ENCODE measurements at places on chromosomes 7 and 10.

DNA sequence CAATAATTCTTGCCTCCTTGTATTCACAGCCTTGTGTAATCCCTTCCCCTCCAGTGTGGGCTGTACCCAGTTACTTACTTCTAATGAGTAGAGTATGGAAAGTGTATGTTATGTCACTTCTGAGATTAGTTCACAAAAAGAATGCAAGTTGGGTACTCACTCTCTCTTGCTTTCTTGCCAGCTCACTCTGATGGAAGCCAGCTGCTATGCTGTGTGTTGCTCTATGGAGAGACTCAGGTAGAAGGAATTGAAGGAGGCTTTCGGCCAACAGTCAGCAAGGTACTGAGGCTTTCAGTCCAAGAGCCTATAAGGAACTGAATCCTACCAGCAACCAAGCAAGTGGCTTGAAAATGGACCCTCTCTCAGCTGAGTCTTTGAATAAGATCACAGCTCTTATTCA is 9.7 kb upstream of the BICC1 start:
- DNase-seq = no peak

DNA sequence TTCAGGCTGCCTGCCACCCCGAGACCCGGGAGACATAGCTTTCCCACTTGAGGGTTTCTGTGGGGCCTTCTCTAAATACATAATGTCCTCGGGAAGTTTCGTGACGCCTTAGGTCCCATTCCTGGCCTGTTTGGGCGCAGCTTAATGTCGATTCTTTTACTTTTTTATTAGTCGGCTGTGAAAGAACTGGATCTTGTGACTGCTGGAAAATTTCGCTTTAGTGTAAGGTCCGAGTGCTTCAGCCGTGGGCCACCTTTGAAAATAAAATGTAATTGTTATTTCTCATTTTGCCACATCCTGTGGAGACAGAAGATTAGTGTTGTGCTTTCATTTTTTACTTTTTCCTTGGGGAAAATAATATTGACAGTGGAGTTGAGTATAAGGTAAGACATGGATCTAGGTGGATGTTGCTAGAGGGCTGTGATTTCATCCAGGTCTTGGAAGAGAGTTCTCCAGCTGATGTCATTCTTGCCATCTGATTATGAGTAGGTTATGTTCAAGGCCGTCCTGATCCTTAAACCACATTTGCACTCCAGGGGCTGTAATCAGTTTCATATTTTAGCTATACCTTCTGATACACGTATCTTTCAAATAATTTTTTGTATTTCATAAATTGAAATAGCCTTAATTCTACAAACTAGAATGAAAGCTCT is 830 bp downstream of the RAB18 start:
- no peak for DNase-seq

DNA sequence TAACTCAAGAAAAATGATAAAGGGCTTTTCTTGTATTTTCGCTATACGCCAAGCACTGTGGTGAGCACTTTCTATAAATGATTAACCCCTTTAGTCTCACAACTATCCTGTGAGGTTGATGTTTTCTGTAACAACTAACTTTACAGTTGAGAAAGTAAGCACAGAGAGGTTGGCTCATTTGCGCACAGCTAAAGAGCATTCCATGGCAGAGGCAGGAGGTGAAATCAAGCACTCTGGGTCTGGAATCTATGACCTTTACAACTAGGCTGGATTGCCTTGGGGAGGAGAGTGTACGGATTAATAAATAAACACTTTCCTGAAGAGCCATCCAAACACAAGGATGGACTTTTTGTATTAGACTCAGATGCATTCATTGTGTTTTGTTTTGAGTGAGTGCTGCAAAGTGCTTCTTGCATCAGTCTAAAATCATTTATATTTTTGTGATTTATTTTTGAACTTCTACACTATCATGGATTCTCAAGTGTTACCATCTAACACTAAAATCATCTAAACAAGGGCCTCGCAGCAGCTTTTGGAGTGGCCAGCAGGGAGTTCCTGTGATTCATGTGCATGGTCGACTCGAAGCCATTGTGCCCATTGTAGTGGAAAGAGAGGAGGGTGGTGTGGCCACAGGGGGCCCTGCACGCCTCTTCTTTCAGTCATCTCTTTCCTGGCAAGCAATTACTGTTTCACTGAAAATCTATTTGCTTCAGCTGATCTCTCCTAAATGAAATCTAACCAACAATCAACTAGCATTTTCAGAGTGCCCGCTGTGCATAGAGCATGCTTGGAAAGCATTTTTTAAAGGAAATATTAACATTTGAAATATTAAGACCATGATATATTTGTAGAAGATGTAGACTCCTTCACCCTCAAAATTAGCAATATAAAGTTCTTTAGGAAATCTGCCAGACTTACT is 633.4 kb upstream of the COBL start:
- no peak for DNase-seq

DNA sequence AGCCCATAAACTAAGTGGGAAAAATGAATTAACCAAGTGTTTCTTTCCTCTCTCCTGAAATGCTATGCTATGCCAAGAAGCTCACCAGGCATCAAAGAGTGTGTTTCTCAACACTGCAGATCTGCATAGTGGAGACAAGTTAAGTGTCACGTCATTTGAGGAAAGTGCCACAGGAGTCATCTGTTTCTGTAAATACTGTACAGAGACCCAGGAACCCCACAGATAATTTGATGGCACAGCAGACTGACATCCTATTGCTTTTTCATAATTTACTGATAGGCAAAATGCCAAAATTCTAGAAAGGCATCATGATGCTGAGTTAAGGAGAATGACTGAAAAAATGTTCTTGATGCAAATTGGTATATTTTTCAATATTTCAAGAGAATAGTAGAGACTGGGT is 124.3 kb downstream of the NRCAM start:
- DNase-seq = no peak

- peak; percentile 28 for DNase-seq
Measured at GRCh38 chr10:93680412-93681047, 21.9 kb downstream of the FRA10AC1 start.

DNA sequence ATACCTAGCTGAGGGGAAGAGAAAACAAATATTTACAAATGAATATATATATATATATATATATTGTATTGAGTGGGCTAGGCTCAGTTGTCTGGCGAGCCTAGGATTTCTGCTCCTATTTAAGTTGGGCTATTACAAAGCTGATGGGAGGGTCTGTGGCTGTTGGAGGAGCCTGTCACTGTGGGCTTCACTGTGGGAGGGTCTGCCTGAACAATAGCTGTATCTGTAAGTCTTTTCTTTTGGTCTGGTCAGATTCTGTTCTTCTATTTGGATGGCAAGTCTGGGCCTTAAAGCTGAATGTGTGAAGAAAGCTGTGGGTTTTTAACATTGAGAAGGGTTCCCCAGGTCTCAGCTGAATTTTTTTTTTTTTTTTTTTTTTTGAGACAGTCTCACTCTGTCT is 220.6 kb upstream of the LYZL1 start:
- DNase-seq = no peak

DNA sequence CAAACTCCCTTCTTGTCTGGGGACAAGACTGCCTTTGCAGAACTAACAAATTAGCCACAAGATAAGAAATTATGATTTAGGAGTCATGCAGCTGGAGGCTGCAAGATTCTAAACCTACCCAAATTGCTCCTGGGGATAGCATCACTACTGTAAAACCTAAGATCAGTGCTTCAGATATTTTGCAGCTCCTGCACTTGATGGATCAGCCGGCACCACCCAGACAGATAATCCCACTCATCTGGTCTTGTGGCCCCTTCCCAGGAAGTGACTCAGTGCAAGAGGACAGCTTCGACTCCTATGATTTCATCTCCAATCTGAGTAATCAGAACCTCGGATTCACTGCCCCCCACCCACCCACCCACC is 181.9 kb downstream of the AKR1D1 start:
- DNase-seq = no peak

GRCh38 chr7:142272841-142273240 is 15.0 kb upstream of the PRSS58 start:
- no peak for DNase-seq

DNA sequence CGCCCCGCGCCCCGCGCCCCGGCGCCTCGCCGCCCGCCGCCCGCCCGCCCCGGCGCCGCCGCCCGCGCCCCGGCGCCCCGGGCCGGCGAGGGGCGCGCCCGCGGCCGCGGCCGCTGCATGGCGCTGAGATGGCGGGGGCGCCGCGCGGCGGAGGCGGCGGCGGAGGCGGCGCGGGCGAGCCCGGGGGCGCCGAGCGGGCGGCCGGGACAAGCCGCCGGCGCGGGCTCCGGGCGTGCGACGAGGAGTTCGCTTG is 174 bp downstream of the ADCY1 start:
- no peak for DNase-seq

GRCh38 chr10:119651514-119652360 is 557 bp downstream of the BAG3 start:
- no peak for DNase-seq

GRCh38 chr7:1914321-1914720 is 244.2 kb downstream of the ELFN1 start:
- DNase-seq = no peak

DNA sequence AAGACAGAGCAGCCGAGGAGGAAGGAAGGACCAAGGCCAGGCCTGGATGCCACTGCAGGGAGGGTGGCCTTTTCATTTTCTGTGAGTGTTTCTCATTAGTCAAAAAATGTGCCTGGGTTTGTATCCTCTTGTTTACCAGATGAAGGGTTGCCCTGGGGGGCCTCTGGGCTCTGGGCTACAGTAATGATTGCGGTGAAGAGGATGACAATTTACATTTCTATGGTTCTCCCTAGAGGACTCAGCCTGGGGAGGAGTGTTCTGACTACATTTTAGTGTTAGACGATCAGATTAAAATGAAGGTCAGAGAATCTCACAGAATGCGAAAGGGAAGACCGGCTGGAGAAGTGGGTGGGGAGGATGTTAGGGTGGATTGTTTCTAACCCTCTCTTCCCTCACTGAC is 108.0 kb upstream of the KMT2C start:
- no peak for DNase-seq

DNA sequence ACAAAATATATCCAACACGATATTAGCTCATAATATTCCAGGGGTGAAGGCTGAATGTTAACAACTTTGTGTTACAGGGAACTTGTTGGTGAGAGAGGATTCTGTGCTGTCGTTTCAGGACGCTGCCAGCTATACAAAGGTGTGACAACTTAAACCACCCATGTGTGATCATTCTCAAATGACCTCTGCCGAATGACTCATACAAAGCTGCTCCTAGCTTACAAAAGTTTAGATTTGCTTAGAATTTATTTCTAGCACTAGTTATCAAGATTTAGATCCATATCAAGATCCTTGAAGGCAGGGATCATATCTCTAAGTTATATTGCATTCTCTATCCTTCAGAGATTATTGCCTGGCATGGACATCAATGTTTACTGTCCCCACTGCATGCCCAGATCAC is 65.3 kb downstream of the COBL start:
- no peak for DNase-seq

GRCh38 chr10:70234668-70235447 is 1.6 kb upstream of the PPA1 start:
- DNase-seq = no peak

DNA sequence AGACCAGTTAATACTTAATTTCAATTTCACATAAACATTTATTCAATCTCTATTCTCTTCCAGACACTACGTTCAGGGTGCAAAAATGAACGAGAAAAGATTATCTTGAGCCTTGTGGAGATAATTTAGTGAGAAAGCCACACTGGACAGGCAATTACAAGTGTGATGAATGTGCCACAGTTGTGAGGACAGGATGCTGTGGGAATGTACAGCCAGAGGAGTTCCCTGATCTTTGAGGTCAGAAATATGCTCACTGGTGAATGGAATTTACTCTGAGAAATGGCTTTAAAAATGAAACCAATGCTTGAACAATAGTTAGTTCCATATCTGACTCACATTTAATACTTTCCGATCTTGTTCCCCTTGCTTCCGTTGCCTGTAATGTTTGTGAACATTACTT is 864.8 kb downstream of the GATA3 start:
- no peak for DNase-seq

- no peak for DNase-seq
Measured at GRCh38 chr7:127782654-127783559, 130.9 kb downstream of the SND1 start.

DNA sequence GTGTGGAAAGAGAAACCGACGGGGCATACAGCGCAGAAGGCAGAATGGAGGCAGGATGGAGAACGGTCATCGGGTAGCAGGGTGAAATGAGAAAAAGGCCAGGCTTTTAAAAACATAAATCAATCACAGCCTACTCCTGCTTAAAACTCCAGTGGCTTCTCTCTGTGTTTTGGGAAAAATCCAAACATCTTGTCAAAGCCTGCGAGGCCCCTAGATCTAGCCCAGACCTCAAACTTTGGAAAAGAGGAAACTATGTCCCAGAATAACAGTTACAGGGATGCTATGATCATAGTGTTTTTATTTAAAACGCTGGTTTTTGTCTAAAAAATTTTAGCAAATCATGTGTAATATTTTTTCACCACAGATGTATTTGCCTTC is 41.1 kb downstream of the PPP1R3C start:
- DNase-seq = no peak

GRCh38 chr10:109633846-109634245 is 289.5 kb downstream of the XPNPEP1 start:
- no peak for DNase-seq

DNA sequence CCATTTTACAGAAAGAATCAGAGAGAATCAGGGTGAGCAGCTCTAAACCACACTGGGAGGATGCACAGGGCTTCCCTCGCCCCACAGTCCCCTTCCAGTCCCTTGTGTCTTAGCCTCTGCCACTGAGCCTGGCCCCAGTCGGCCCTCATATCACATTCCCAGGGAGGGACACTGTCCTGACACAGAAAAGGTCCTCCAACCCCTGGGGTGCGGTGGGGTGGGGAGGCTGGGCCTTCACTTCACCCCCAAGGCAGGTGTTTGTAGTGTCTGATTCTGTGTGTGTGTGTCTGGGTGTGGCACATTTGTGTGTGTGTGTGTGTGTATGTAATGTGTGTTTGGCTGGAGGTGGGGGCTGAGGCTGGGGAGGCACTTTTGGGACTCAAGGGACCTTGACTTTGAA is 1.8 kb upstream of the KCP start:
- no peak for DNase-seq

GRCh38 chr10:35339942-35340341 is 3.6 kb downstream of the CCNY start:
- no peak for DNase-seq

DNA sequence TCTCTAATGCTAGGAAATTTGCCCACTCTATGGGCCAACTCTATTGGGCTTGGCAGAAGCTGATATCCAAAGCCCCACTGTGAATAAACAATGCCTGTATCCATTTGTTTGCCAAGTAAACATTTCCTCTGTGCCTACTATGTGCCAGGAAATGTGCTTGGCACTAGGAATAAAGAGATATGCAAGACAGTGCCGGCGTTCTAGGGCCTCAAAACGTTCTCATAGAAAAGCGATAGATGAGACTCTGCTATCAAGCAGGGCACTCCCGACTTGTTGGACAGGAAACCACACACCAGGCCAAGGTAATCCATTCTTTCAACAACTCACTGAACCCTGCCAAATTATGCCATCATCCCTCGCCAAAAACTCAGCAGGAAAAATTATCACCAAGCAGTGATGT is 196.7 kb downstream of the IPMK start:
- DNase-seq = no peak

DNA sequence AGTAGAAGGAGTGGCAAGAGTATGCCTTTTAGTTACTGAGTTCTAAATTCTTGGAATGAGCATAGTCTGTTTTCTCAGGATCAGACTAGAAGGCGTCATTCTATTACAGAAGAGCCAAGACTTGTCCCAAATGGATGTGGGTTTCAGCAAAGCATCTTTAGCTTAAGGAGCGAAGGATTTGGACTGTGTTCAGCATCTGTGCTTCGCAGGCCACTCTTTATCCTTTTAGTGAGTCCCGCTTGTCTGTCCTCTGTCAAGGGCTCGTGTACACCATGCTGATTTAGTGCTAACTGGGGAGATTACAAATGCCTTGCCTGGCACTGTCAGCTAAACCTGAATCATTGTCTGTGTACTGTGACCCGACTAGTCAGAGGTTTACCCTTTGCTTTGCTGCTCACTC is 465.7 kb downstream of the AUTS2 start:
- DNase-seq = no peak

Data from HTR-8/SVneo (cell line).